SK-N-SH (cell line): ENCODE measurements at places on chromosomes 7 and 10.

GRCh38 chr7:66140924-66141323 lies 26.3 kb downstream of the CRCP start:
- DNase-seq, result peak; percentile 52

DNA sequence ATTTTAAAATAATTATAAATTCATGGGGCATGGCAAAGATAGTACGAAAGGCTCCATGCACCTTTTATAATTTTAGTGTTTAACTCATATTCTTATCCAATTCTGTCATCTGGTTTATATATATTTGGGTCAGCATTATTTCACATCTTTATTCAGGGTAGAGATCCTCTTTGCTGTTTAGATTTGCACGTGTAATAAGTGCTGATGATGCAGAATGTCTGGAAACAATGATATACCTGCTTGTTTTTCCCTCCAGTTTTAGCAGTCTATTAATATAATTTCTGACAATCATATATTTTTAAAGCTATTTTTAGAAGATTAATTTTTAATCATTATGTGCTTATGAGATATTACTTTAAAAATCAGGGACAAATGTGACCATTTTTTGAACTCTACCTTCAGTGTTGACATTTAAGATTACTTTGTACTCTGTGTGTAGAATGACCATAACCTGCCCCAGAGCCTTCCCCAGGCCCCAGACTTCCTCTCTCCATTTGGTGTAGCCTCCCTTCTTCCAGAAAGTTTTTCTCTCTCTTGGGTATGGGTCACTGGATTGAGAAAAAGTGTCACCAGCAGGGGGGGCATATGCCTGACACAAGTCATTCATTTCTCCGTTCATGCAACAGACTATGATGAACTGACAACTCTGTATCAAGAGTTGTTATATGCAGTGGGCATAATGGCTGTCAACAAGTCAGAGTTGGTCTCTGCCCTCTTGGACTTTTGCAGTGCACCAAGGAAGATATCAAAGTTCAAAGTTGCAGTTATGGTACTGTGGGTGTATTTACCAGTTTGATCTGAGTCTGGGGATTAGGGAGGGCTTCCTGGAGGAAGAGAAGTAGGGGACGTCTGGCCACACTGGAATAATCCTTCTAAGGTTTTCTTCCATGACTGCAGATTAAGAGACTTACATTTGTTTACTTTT lies 192.6 kb upstream of the CCDC6 start:
- DNase-seq, result peak; percentile 20

DNA sequence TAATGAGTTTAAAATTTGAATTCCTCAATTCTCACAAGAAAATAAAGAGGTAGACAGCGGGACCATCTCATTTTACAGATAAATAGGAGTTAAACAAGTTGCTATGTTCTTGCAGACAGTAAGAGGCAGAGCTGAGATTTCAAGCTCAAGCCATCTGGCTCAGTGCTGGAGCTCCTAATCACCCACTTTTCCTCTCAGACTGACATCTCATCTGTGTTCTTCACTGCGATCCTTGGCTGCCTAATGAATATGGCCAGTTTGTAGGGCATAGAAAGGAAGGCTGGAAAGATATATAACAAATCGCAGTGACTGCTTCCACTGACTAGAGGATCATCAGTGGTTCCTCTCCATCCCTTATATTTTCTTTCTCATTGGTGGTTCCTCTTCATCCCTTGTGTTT lies 151.2 kb downstream of the MPP7 start:
- DNase-seq, result no peak

DNA sequence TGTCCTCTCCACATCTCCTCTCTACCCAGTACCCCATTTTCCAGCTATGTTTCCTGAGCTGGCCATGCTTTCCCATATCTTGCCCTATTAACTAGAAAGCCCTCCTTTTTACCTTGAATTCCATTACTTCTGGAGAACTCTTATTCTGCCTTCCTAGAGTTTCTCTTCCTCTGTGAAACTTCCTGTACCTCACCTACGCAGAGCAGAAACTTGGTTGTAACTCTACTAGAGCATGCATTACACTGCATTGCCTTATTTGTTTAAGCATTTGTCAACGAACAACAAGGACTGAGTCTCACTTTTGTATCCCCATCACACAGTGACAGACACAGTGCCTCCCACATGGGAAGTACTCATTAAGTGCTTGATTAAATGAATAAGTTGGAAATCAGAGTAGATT lies 36.4 kb downstream of the VCL start:
- no peak for DNase-seq

DNA sequence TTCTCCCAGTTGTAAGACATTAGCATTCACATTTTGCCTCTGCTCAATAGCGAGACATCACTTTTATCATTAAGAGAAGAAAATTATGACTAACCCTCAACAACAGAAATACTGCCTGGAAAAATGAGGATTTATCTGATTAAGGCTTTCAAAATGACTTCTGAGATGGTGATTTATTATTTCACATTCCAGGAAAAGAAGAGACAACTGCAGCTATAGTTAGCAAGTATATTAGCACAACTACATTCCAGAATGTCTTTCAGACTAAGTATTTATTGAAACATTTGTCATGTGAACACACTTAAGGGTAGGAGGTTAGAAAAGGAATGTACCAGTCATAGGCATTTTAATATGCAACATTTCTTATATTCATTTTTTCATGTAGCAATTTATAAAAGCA lies 162.0 kb downstream of the IQUB start:
- DNase-seq, result no peak

DNA sequence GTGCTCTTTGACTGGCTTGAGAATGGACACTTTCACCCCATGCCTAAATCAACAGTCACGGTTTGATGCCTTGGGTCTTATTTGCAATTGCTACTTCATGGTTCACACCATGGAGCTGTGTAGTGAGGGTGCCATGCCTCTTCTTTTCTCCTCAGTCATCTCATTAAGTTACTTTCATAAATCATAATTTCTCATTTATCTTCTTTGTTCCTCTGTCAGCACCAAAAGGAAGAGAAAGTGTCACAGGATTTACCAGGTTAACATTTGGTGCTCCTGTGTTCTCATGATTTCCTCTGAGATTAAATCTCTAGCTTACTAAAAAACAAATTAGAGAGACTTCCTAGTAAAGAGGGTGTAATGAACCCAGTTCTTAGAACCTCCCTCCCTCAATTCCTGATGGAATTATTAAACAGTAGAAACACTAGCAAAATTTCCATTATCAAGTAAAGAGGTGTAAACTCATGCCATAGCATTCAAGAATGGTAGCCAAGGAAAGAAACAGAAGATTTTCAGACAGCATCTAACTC lies 75.7 kb downstream of the RAMP3 start:
- no peak for DNase-seq

- DNase-seq, result no peak
Measured at GRCh38 chr7:28767356-28767755, 190.8 kb downstream of the TRIL start.

- peak; percentile 56 for DNase-seq
Measured at GRCh38 chr10:2921956-2922680, 145.2 kb upstream of the PFKP start.

DNA sequence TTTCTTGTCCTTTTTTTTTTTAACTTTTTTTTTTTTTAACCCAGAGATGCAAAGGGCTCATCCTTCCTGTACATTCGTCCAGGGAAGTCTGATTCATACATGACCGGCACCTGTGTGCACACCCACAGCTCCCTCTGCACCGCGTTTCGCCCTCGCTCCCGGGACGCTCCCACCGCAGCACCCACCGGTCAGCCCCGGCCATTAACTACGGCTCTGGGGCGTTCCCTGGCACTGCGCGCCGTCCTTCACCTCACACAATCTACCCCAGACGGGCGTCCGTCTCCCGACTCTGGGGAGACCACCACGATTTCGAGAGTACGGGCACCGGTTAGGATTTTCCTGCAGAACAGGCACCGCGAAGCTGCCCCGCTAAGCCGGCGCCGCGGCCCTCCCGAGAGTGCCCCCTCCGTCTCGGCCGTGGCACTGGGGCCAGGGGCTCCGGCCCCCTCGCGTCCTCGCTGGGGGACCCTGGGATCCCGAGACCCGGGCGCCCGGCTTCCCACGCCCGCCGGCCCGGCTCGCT lies 452 bp downstream of the ATE1 start:
- DNase-seq, result peak; percentile 83

DNA sequence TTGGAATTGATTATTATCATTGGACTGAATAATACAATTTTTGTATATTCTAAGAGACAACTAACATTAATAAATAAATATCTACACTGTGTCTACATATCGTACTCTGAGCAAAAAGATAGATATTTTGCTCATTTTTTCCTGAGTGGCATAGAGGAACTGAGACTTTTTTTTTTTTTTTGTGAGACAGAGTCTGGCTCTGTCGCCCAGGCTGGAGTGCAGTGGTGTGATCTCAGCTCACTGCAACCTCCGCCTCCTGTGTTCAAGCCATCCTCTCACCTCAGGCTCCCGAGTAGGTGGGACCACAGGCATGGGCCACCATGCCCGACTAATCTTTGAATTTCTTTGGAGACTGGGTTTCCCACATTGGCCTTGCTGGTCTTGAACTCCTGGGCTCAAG lies 14.0 kb downstream of the KMT2E start:
- no peak for DNase-seq

DNA sequence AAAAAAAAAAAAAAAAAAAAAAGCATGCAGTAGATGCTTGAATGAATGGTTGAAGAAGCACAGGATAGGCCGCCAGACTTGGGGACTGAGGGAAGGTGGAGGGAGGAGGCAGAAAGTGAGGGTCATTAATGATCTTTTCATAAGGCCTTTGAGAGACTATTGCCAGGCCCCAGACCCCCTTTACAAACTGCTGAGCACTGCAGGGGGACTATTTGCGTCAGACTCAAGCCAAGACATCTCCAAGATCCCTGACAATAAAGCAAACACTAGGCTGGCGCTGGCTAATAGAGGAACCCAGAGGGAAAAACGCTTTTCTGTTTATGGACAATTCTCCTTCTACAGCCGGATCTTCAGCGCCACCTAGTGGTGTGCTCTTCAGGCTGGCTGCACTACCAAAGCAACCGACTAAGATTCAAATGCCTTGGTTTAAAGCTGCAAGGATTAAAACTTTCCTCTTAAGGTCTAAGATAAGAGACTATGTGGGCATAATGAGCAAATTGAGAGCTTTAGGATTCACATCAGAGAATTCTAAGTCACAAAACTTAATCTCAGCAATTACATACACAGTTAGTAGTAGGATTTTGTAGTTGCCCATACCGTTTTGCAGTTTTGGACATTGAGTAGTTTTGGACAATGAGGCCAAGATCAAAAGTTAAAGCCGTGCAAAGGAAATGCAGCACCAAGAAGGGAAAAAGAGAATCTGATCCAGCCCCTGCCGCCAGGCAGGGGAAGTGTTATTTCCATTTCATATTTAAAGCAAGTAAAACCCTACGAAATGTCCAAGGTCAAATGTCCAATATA lies 17.9 kb upstream of the AGK start:
- peak; percentile 77 for DNase-seq

GRCh38 chr7:123581162-123581459 lies 20.5 kb upstream of the ASB15 start:
- DNase-seq, result no peak

DNA sequence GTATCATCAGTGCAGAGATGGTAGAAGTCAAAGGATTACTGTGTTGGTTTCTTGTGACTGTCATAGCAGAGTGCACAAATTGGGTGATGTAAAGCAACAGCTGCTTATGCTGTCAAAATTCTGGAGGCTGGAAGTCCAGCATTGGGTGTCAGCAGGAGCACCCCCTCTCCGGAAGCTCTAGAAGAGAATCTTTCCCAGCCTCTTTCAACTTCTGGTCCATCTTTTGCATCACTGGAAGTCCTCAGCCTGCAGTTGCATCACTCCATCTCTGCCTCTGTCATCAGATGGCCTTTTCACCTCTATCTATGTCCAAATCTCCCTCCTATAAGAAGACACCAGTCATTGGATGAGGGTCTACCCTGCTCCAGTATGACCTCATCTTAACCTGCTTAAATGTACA lies 35.8 kb upstream of the GALNTL5 start:
- DNase-seq, result no peak

GRCh38 chr7:23055582-23056178 lies 41.8 kb upstream of the HYCC1 start:
- peak; percentile 70 for DNase-seq

DNA sequence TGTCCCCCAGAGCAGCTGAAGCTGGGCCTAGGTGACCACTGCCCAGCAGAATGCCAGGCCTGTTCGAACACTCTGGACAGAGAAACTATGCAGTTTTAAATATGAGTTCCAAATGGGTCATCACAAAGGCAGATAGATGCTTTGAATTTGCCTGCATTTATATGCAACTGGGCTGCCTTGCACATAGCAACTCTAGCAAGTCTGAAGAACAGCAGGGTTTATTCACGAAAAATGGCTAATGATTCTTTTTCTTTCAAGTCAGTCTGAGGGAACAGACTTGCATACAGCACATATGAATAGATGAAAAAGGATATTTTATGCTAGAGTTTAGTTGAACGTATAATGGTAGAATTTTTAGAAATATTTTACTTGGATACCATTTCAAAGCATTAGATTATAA lies 68.5 kb downstream of the SLC35B4 start:
- DNase-seq, result no peak

- no peak for DNase-seq
Measured at GRCh38 chr7:36232971-36233550, 80.0 kb downstream of the EEPD1 start.

DNA sequence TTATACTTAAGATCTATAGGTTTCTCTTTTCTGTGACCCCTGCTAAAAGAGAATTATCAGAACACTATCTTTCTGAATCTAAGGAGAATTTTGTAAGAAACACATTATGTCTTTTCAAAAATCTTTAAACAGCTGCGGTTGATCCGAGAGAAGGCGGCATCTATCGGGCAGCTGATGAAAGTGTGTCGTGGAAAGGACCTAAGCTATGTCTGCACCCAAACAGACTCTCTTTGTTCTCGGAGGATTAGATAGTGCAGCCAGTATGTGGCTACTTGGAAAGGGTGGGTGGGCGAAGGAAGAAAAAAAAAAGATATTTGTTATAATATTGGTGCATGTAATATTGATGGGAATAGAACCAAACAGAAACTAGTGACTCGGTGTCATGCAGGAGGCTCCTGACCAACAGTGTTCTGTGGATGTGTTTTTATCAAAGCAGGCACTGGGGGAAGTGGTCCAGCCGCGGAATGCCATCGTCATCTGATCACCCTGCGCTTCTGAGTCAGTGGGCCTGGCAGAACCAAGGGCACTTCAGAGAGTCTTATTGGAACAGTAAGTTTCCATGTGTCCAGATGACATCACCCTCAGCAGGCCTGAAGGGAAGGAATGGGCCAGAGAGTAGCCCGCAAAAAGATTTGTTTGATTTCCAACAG lies 509.7 kb upstream of the AKR1E2 start:
- DNase-seq, result no peak

DNA sequence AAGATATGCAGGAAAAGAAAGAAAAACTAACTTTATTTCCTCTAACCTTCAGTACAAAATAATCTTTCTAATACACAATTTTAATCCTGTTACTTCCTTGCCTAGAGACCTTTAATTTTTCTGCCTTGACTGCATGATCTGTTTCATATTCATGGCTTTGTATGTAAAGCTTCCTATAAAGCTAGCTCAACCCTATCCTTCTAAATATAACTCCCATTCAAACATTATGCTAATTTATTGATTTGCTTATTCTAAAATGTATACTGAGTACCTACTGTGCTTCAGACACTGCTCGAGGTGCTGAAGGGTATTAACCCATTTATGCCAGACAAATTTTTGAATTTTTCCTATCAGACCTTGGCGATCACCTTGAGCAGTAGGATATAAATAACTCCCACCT lies 47.6 kb downstream of the SEMA3C start:
- DNase-seq, result no peak
